Stimulated activated CD4-positive, alpha-beta T cell treated with anti-CD3 and anti-CD28 coated beads, Interleukin-12 subunit alpha, Interleukin-12 subunit beta, amount 100 ng/mL, for 24 hours (primary cell): ENCODE measurements at places on chromosomes 4 and X.

- no peak for DNase-seq
These were observed 529.7 kb upstream of the BOD1L1 start for GRCh38 chr4:14157262-14157661.

DNA sequence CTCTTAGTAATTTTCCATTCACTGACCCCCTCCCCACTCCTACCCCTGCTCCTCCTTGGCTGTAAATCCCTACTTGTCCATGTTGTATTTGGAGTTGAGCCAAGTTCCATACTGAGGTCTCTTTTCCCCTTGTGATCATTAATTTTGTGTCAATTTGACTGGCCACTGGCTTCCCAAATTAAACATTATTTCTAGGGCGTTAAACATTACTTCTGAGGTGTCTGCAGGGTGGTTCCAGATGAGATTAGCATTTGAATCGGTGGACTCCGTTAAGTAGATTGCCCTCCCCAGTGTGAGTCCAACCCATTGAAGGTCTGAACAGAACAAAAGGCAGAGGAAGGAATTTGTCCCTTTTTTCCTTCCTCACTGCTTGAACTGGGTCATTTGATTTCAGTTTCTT is 25.7 kb downstream of the SLC39A8 start:
- no peak for DNase-seq

- DNase-seq, result no peak
These were observed 48.0 kb downstream of the KLHL34 start for GRCh38 chrX:21610168-21610567.

GRCh38 chr4:174629265-174629664 is 107.0 kb upstream of the HPGD start:
- no peak for DNase-seq

DNA sequence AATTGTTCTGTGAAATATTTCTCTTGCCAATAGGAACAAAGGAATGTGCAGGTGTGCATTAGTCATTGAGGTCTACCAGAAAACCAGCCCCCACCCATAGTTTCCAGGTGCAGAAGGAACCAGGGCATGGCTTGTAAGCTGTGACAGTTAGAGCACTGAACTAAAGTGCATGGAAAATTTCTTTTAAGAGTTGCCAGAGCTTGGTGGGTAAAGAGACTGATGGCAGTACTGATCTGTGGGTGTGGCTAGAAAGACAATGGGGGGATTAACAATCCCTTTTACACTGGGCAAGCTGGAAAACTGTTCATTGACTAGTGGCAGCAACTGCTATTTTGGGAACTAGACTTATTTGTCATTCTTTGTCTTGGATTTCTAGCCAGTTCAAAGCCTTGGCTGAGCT is 326.9 kb downstream of the PCDH19 start:
- DNase-seq, result no peak

DNA sequence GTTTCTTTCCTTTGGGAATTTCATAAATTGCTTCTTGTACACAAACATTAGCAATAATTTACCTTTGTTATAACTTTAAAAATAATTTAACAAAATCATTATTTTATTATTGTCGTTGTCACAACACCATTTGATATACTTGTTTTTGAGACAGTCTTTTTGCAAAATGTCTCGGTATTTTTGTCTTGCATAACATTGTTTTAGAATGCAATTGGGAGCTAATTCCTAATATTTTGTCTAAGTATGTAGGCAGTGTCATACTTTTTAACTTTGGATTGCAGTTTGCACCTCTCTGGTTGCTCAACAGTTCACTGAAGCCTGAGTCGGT is 340 bp upstream of the CFAP299 start:
- no peak for DNase-seq

GRCh38 chr4:119314356-119314755 is 7.6 kb downstream of the FABP2 start:
- no peak for DNase-seq
